ENCODE measurements at places on chromosomes 12 and 14.
A peak's percentile ranks its signal among the peaks of the same experiment; 100 is the strongest.

DNA sequence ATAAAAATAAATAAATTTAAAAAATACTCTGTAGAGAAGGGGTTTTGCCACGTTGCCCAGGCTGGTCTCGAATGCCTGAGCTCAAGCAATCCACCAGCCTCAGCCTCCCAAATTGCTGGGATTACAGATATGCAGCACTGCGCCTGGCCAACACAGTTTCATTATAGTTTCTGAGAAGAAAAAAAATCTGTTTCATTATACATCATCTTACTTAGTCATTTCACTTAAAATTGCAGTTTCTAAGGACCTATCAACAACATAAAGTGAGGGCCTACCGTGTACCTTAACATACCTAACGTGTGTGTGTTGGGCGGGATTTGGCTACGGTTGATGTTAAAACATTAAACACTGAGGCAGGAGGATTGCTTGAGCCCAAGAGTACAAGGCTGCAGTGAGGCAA lies 28.3 kb downstream of the P2RX2 start:
- DNase-seq = no peak

DNA sequence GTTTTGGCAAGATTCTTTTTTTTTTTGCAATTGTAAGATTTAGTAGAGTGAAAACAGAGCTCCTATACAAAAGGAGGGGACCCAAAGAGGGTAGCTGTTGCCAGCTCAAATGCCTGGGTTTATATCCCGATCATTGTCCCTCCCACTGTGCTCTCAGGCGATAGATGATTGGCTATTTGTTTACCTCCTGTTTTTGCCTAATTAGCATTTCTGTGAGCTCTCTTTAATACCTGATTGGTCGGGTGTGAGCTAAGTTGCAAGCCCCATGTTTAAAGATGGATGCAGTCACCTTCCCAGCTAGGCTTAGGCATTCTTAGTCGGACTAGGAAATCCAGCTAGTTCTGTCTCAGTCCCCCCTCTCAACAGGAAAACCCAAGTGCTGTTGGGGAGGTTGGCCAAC lies 1.9 kb downstream of the EXOC3L4 start:
- no peak for DNase-seq

GRCh38 chr12:54220567-54220966 lies 31.8 kb upstream of the SMUG1 start:
- no peak for DNase-seq

DNA sequence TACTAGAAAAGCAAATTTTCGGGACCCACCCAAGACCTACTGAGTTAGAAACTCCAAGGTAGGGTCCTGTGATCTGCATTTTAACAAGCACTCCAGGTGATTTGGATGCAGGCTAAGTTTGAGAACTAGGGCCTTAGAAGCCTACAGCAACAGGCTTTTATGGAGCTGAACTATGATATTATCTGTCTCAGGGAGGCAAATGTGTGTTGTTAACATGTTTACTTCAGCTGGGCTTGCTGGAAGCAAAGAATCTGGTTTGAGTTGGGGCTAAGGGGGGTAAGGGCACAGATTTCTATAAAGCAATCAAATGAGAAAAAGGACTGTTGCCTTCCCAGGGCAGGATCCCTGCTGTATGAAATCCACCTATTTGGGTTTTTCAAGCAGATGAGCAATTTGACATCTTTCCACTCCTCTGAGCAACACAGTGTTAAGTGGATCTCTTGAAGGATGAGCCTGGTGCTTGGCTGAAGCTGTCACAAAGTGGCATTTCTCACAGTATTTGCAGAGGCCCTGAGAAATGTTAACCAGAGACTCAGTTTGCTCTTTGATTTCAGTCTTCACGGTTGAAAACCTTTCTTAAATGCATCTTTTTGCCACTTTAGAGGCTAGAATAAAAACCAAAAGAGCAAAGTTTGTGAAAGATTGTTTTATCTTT lies 36.2 kb upstream of the SOCS2 start:
- peak; percentile 53 for DNase-seq

DNA sequence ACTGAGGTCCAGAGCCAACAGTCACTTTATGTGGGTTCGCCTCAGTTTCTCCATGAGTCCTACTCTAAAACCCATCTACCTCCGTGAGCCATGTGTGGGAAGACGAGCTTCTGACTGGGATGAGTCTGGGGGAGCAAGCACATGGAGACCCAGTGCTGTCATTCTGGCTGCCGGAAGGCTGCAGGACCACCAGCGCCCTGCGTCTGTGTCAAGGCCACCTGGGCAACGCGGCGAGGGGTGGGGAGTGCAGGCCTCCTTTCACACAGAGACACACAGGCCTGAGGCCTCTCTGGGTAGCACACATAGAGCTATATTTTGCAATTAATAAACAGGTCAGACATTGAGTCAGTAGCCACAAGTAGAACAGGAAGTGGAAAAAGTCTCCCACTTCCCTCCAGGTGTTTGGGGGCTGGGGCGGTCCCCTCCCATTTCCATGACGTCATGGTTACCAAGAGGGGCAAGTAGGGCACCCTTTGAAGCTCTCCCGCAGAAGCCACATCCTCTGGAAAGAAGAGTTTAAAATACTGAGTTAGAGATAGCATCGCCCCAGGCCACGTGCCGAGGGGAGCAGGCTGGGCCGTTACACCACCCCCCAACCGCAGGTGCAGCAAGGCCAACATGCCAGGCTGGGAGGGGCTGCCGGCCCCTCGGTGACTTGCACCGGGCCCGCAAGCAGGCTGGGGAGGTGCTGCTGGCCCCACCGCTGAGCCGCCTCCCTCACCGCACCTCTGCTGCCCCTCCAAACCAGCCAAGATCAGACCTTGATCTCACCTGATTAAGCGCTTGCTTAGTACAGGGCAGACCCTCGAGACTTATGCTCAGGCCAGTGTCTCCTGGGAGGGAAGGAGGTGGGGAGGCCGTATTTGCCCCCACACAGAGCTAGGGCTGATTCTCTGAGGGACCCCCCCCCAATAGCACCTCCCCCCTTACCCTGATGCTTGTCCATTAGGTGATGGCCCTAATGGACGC lies 32.7 kb downstream of the DAD1 start:
- no peak for DNase-seq

- DNase-seq = no peak
Observed at GRCh38 chr14:90499908-90500664, 103.3 kb downstream of the CALM1 start.

DNA sequence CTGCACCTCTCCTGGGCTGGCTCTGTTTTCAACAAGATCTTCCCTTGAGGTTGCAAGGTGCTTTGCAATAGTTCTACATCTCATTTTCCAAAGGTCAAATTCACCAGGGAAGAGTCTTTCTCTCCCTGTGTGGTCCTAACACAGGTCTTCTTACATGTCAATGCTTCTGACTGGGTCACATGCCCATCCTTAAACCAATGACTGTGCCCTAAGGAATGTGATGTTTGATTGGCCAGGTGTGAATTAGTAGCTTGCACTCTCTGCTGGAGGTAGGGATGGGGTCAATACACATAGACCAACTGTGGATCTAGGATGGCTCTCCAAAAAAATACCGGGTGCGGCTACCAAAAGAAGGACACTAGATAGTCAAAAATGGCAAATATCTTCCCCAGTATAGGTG lies 19.9 kb upstream of the KCNK10 start:
- DNase-seq = no peak

GRCh38 chr14:101979666-101980065 lies 15.3 kb downstream of the DYNC1H1 start:
- DNase-seq = no peak

DNA sequence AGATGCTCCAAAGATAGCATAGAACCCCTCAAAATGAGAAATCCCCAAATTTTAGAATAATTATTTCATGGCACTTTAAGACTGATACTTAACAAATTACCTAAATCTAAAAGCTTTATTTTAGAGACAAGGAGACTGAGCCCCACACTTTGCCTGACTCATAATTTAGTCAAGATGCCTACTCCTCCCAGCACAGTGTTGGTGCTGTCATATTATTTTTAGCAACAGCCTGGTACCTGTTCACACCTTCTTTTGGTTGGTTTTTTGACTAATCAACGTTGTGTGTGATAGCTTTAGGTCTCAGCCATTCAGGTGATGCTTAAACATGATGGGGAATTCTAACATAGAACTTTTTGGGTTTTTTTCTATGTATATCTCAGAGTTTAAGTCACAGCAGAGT lies 120.2 kb downstream of the SEC23A start:
- DNase-seq = no peak

- DNase-seq = no peak
Observed at GRCh38 chr14:96103075-96103474, 63.9 kb downstream of the C14orf132 start.

DNA sequence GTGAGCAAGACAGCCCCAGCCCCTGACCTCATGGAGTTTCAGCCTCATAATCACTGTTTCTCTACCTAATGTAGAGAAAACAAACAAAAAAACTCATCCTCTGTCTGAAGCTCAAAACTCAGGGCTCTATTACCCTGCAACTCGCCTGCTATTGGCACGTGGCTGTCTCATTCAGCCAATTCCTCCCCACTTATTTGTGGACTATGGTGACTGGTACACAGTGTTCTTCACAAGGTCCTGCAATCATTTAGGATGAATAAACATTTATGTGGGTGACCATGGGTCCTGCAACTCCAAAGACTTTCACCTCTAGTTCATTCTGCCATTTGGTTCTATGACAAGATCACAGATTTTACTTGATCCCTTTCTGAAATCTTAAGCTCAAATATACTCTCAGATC lies 4.7 kb downstream of the PPP2R3C start:
- no peak for DNase-seq

- no peak for DNase-seq
Observed at GRCh38 chr14:61761557-61761956, 663 bp upstream of the SNAPC1 start.

GRCh38 chr14:20184181-20184580 lies 6.5 kb upstream of the OR11G2 start:
- no peak for DNase-seq

- no peak for DNase-seq
Observed at GRCh38 chr14:36477266-36477665, 42.8 kb downstream of the NKX2-1 start.

- DNase-seq = peak; percentile 56
Observed at GRCh38 chr12:116318576-116319232, 41.2 kb upstream of the MED13L start.

GRCh38 chr12:110005319-110005973 lies 6.2 kb downstream of the ANKRD13A start:
- no peak for DNase-seq

DNA sequence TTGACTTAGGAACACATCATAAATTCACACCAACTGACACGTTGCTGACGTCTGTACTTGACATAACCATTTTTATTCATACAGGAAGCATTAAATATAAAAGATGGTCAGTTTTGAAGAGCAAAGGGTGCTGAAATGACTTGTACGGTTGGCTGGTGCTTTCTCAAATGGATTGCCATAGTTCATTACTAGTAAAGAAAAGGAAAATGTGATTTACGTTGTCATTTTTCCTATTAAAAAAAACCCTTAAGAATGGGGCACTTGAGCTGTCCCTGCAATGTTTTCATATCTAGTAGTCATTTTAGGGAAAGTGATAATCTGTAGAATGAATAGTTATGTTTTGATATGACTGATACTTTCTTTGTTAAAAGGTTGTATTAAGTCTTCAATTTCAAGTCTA lies 22.5 kb upstream of the MANSC4 start:
- DNase-seq = no peak

DNA sequence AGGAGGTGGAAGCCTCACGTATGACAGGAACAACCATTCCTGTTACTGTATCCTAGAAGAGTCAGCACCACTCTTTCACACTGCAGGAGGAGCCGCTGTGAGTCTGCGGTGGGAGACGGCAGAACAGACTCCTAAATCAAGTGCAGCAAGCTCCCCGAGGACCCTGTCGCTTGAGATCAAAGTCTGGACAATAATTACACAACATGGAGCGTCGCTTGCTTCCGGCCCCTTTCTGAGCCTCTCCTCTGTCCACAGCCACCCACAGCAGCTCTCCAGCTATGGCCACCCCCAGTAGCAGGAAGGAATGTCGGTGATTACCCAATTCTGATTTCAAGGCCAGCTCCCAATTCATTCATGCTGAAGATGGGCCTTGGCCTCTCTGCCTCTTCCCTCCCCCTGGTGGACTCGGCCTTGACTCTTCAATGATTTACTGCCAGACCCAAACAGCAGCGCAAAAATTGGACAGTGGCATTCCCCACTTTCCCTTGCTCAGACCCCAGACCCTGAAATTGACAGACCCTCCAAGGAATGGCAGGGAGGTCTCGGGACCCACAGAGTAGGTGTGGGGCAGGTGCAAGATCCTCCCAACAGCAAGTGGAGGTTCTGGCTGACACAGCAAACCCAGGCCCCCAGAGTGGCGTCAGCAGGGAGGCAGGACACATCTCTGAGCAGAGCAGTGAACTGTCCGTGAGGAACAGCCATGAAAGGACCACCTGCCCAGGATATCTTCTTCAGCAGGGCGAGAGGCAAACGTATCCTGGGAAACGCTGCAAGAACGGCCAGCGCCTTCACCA lies 272.7 kb upstream of the DIO3 start:
- DNase-seq = peak; percentile 55

DNA sequence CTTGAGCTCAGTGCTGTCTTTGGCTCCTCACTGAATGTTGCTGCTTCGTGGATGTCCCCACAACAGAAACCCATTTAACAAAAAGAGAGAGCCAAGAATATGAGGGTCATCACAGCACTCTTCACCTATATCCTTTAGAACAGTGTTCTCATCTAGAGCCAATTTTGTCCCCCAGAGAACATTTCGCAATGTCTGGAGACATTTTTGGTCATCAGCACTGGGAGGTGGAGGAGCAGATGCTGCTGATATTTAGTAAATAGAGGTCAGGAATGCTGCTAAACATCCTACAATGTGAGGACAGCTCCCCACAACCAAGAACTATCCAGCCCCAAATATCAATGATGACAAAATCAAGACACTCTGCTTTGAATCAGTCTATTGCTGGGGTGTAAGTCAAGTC lies 92.5 kb downstream of the BBS10 start:
- DNase-seq = no peak

DNA sequence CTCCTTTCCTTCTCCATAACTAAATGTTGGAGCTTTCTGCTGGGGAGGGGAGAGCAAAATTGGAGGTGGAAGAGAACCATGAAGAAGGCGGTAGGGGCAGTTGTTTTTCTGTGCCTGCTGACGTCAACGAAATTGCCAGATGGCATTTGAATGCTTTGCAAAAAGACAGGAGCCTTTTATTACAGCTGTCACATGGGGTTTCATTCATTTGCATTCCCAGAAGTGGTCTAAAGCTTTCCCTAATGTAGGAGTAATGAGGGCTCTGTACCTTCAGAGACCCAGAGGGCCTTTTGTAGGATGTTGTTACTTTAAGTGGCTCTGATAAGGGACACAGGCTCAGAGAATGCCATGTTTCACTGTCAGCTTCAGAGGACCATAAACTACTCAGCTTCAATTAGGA lies 107.1 kb upstream of the SLCO1C1 start:
- peak; percentile 83 for DNase-seq

GRCh38 chr14:96585672-96586013 lies 83.5 kb downstream of the PAPOLA start:
- DNase-seq = no peak
